ENCODE measurements at places on chromosomes 4 and X.

DNA sequence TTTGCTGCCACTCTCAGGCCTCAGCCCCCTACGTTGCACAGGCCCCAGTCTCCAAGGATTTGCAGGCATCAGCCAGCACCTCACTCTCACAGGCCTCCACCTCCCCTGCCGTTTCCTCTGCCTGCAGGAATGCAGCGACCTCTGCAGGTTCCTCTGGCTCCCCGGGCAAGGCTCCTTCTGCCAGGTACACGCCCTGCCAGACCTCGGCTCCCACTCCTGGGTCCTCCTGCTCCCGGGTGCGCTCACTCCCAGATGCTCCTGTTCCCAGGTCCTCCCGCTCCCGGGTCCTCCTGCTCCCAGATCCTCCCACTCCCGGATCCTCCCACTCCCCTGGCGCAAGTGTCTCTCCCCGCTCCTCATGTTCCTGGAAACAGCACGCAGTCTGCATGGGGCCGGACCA is 144.4 kb upstream of the RADX start:
- H3K4me3 ChIP-seq: no peak overlapping the region
- H3K27me3 ChIP-seq: no peaks in the 10 kb centered on the region
- H3K27ac ChIP-seq: no peak overlapping the region
- DNase-seq: no peak

DNA sequence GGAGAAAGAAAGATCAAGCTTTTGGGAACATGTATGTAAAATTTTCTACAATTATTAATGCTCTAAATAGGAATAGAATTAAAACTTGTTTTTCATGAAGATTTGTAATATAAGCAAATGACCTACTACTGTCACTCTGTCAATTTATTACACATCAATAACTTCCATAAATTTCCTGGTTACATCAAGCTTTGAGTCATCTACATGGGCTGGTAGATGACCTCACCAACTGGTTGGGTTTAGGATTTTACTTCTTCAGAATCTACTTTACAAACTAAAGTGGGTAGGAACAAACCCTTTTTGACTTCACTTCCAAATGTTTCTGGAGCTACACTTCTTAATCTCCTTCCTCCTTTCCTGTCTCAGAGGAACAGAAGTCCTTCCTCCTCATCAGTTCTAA is 12.0 kb upstream of the LRAT start:
- H3K27me3 ChIP-seq: no peaks in the 10 kb centered on the region
- no peaks in the 10 kb centered on the region for H3K36me3 ChIP-seq
- H3K4me3 ChIP-seq: no peak overlapping the region
- H3K4me1 ChIP-seq: no peaks in the 10 kb centered on the region

DNA sequence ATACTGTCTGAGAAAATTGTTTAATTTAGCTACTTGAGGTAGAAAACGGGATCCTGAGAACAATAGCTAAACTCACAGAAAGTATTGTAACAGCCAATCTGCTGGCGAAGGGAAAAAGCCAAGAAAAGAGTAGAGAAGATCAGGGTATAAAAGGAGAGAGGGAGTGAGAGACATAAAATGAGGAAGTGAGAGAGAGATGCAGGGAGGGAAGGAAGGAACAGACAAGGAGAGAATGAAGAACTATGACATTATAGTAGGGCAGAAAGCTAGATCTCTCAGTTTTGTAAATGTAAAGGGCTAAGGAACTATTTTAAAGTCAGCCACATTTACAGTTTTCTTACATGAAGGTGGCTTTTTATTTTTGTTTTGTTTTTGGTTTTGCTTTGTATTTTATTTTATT is 1.6 kb upstream of the GIMD1 start:
- H3K36me3 ChIP-seq: no peaks in the 10 kb centered on the region
- no peaks in the 10 kb centered on the region for H3K27me3 ChIP-seq

- H3K36me3 ChIP-seq: peaks cover 17% of the 10 kb centered on the region
- no peak overlapping the region for H3K27ac ChIP-seq
- H3K27me3 ChIP-seq: no peaks in the 10 kb centered on the region
- H3K4me3 ChIP-seq: no peak overlapping the region
- DNase-seq: peak; percentile 29
These were observed 30.8 kb downstream of the NDNF start for GRCh38 chr4:121041307-121042090.

- no peaks in the 10 kb centered on the region for H3K27me3 ChIP-seq
- H3K4me1 ChIP-seq: peaks cover 4% of the 10 kb centered on the region
- no peak overlapping the region for H3K4me3 ChIP-seq
- peak; percentile 31 for DNase-seq
These were observed 46.1 kb downstream of the GRK4 start for GRCh38 chr4:3009422-3009821.

GRCh38 chr4:159344877-159345276 is 242.0 kb downstream of the RAPGEF2 start:
- H3K27me3 ChIP-seq: no peaks in the 10 kb centered on the region
- no peak for DNase-seq
- no peak overlapping the region for H3K27ac ChIP-seq
- H3K4me3 ChIP-seq: no peak overlapping the region
- peaks cover 22% of the 10 kb centered on the region for H3K36me3 ChIP-seq

GRCh38 chr4:74904509-74905065 is 28.3 kb upstream of the PARM1 start:
- H3K36me3 ChIP-seq: no peaks in the 10 kb centered on the region
- H3K4me3 ChIP-seq: no peak overlapping the region
- no peak for DNase-seq
- H3K4me1 ChIP-seq: no peaks in the 10 kb centered on the region

DNA sequence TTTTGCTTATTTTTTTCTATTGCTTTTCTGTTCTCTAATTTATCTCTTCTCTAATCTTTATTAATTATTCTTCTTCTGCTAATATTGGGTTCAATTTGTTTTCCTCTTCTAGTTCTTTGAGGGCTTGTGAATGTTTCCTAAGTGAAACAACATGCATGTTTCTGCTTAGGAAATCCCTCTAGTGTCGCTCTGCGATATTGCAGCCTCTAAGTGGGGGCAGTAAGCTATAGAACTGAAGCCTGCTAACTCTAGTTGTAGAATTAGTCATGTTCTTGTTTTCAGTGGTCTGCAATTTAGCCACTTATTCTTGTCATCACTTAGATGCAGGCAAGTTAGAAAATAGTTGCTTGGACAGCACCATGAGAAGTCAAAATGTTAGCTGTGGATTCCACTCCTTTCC is 222.6 kb downstream of the SPIN4 start:
- H3K4me1 ChIP-seq: no peaks in the 10 kb centered on the region
- H3K27me3 ChIP-seq: no peaks in the 10 kb centered on the region
- H3K36me3 ChIP-seq: no peaks in the 10 kb centered on the region
- no peak overlapping the region for H3K4me3 ChIP-seq

GRCh38 chr4:169634975-169635374 is 14.6 kb downstream of the CLCN3 start:
- H3K4me3 ChIP-seq: no peak overlapping the region
- DNase-seq: peak; percentile 77
- H3K27ac ChIP-seq: peak overlapping the region; percentile 2
- H3K4me1 ChIP-seq: peaks cover 5% of the 10 kb centered on the region
- H3K36me3 ChIP-seq: peaks cover 1% of the 10 kb centered on the region
- no peaks in the 10 kb centered on the region for H3K27me3 ChIP-seq

- H3K4me3 ChIP-seq: peak overlapping the region; percentile 4
- no peaks in the 10 kb centered on the region for H3K36me3 ChIP-seq
- DNase-seq: peak; percentile 37
- no peak overlapping the region for H3K27ac ChIP-seq
- no peaks in the 10 kb centered on the region for H3K27me3 ChIP-seq
- H3K4me1 ChIP-seq: no peaks in the 10 kb centered on the region
These were observed 23.7 kb upstream of the PNMA3 start for GRCh38 chrX:153032397-153033118.

GRCh38 chr4:8082517-8083055 is 76.0 kb downstream of the ABLIM2 start:
- H3K27me3 ChIP-seq: no peaks in the 10 kb centered on the region
- H3K27ac ChIP-seq: no peak overlapping the region
- H3K4me3 ChIP-seq: no peak overlapping the region
- DNase-seq: no peak
- H3K4me1 ChIP-seq: no peaks in the 10 kb centered on the region

GRCh38 chr4:181416966-181417365 is 826.2 kb upstream of the TENM3 start:
- no peaks in the 10 kb centered on the region for H3K27me3 ChIP-seq
- H3K4me3 ChIP-seq: no peak overlapping the region
- no peak overlapping the region for H3K27ac ChIP-seq
- DNase-seq: no peak
- H3K36me3 ChIP-seq: no peaks in the 10 kb centered on the region

DNA sequence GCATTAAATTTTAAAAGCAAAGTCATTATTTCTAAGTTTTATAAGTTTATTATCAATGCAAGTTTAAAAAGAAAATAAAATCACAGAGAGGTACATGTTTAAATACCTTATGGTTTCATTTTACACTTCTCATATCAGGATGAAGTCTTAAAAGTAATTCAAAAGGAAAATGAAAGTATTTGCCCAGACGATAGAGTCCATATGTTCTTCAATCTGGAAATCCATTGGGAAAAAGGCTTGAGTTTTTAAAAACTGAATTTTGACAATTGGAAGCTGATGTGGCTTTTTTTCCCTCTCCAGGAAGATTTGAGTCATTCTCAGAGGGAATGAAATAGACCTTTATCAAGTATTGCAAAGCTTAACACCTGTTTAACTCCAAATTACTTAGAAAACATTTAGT is 37.1 kb downstream of the MAB21L2 start:
- no peaks in the 10 kb centered on the region for H3K4me1 ChIP-seq
- no peaks in the 10 kb centered on the region for H3K36me3 ChIP-seq
- H3K27me3 ChIP-seq: no peaks in the 10 kb centered on the region
- peak; percentile 38 for DNase-seq
- no peak overlapping the region for H3K4me3 ChIP-seq
- H3K27ac ChIP-seq: no peak overlapping the region

DNA sequence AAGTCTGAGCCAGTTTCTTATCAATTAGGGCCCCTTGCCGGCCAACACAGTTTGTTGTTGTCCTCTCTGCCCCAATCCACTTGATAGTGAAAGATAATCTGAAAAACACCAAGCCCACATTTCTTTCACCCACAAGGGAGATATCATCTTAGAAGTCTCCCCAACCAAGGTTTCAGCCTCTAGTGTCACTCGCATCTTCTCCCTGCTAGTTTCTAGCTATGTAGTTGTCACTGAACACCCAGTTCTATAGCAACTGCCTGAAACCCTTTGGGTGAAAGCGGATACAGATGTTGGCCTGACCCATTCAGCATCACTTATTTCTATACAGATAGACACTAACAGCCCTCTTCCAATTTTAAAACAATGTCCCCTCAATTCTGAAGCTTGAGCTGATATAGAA is 116.3 kb downstream of the BMP15 start:
- no peak overlapping the region for H3K27ac ChIP-seq
- H3K4me3 ChIP-seq: no peak overlapping the region
- no peaks in the 10 kb centered on the region for H3K27me3 ChIP-seq
- no peaks in the 10 kb centered on the region for H3K36me3 ChIP-seq
- H3K4me1 ChIP-seq: no peaks in the 10 kb centered on the region
- no peak for DNase-seq

DNA sequence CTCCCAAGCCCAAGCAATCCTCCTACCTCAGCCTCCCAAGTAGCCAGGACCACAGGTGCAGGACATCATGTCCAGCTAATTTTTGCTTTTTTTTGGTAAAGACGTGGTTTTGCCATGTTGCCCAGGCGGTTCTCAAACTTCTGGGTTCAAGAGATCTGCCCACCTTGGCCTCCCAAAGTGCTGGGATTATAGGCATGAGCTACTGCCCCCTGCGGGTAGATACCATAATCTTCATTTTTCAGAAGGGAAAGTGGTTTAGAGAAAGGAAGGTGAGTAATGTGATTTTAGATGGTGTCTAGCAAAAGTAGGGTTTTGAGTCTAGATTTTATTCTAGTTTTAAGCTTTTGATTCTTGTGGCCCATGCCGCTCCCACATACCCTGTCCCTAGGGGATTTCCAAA is 205.3 kb upstream of the CLNK start:
- H3K4me3 ChIP-seq: no peak overlapping the region
- H3K27me3 ChIP-seq: no peaks in the 10 kb centered on the region
- no peak for DNase-seq
- no peaks in the 10 kb centered on the region for H3K36me3 ChIP-seq

GRCh38 chrX:40853004-40853815 is 117.9 kb upstream of the MED14 start:
- no peak overlapping the region for H3K4me3 ChIP-seq
- H3K36me3 ChIP-seq: no peaks in the 10 kb centered on the region
- H3K4me1 ChIP-seq: no peaks in the 10 kb centered on the region
- no peak overlapping the region for H3K27ac ChIP-seq
- no peak for DNase-seq

DNA sequence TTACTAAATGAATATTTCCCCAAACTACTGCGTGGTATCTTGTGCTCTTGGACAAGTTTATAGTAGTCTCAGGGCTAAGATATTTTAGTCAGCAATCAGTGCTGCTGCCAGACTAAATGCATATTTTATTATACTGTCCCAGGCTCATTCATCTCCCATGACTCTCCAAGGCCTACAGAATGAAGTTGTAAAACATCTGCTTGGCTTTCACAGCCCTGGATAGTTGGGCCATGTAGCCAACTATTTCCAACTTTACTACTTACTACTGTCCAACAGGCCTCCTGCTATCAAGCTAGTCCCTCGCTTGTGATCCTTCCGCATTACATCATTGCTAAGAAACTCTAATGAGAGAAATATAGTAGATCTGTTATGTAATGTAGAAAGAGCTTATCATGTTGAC is 31.4 kb downstream of the MAGEB16 start:
- no peaks in the 10 kb centered on the region for H3K4me1 ChIP-seq
- H3K4me3 ChIP-seq: no peak overlapping the region
- no peak for DNase-seq
- H3K27ac ChIP-seq: no peak overlapping the region

GRCh38 chrX:57294961-57295360 is 8.5 kb downstream of the FAAH2 start:
- H3K36me3 ChIP-seq: peaks cover 2% of the 10 kb centered on the region
- H3K4me1 ChIP-seq: no peaks in the 10 kb centered on the region
- H3K27ac ChIP-seq: no peak overlapping the region
- H3K4me3 ChIP-seq: no peak overlapping the region

DNA sequence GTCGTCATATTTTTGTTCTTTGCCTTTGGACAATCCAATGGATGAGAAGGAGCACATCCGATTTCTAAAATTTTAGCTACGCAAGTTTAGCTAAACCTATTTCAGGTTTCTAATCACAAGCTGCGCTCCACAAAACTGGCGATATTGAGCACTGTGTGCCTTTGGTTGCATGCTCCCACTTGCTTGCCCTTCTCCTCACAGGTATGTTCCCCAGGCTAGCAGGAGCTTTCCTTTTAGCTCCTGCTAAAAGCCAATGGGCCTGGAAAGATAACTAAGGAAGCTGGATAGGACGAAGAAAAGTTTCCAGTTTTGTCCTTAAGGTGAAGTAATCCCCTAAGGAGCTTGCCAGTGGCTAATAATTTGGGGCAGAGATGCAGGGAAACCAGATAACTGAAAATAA is 975.2 kb downstream of the FSTL5 start:
- H3K27me3 ChIP-seq: no peaks in the 10 kb centered on the region
- no peak for DNase-seq
- H3K27ac ChIP-seq: no peak overlapping the region
- H3K36me3 ChIP-seq: no peaks in the 10 kb centered on the region
- no peak overlapping the region for H3K4me3 ChIP-seq
- H3K4me1 ChIP-seq: no peaks in the 10 kb centered on the region

DNA sequence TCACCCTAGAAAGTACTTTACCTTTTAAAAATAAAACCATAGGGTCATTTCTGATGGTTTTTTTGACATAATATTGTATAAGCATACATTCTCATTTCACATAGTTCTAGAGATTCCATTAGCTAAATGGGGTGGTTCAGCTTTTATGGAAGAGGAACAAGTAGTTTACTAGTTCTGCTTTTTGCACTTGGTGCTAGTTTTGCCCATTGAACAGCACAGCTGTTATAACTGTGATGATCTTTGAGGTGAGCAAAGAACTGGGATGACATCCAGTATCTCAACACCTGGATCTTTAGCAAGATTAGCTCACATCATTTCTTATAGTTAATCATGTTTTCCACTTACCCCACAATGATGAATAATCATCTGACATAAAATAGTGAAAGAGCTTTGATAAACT is 40.9 kb downstream of the MOB1B start:
- no peak for DNase-seq
- H3K4me3 ChIP-seq: no peak overlapping the region
- no peaks in the 10 kb centered on the region for H3K4me1 ChIP-seq

All from small intestine (tissue), 16 donors.